Lower lobe of right lung (tissue), 2 donors: ENCODE measurements at places on chromosomes 4 and X. TPM values are rescaled to one million over a fixed set of nuclear protein-coding genes. Genes with fewer than 3 reads are reported as not detected.

The TSPAN6 gene
- total RNA-seq, result 12.6 TPM

The PPEF1 gene
- 0.71 TPM for total RNA-seq

The PQBP1 gene
- total RNA-seq, result 55.0 TPM

The SAGE1 gene
- total RNA-seq, result not detected

The PSAPL1 gene
- total RNA-seq, result not detected

The VCX2 gene
- not detected for total RNA-seq

The PLAC8 gene
- total RNA-seq, result 115 TPM

DNA sequence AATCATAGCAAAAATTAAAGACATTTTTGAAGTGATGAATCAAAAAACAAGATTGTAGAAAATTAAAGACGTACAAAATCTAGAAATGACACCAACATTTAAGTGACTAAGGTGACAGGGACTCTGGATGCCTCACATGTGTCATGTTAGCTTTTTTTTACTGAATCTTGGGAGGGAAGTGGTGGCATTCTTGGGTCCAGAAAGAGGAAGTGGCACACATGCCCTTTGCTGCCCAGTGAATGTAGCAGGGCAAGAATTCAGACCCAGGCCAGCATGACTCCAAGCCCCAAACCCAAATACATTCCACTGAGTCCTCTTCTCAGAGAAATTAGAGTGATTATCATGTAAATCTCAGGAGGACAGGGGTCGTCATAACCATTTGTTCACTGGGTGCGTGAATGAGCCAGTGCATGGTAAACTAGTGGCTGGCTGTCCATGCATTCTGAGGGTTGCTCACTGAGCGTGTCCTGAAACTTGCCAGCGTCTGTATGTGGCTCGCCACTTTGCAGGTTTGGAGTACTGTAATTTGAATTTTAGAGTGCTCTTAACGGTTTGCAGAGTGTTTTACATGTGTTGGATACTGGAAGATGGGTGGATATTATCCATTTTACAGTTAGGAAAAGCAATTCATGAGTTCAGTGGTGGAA is 55.4 kb upstream of the TBC1D14 start:
- peaks cover 13% of the 10 kb centered on the region for H3K4me1 ChIP-seq
- H3K36me3 ChIP-seq, result peaks cover 24% of the 10 kb centered on the region
- H3K27ac ChIP-seq, result no peak overlapping the region

DNA sequence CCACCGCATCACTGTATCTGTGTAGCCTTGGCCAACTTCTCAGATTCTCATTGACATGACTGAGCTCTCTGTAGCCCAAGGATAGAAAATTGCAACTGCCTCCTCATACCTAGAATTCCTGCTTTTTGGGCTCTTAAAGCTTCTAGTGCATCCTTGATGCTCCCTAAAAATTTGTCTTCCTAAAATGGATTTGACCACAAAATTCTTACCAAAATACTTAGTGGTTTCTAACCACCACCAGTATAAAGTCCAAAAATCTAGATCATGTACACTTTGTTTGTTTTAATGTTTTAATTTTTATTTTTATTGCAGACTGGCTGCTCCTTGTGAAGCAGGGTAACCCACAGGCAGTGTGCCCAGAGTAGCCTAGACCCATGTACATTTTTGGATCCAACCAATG is 75.5 kb downstream of the TBC1D9 start:
- no peak overlapping the region for H3K4me3 ChIP-seq
- no peak for DNase-seq
- H3K4me1 ChIP-seq, result no peaks in the 10 kb centered on the region
- peaks cover 56% of the 10 kb centered on the region for H3K36me3 ChIP-seq
- no peaks in the 10 kb centered on the region for H3K27me3 ChIP-seq

GRCh38 chr4:6806924-6807626 is 24.5 kb downstream of the KIAA0232 start:
- no peak overlapping the region for H3K4me3 ChIP-seq
- no peak for DNase-seq
- no peaks in the 10 kb centered on the region for H3K27me3 ChIP-seq

DNA sequence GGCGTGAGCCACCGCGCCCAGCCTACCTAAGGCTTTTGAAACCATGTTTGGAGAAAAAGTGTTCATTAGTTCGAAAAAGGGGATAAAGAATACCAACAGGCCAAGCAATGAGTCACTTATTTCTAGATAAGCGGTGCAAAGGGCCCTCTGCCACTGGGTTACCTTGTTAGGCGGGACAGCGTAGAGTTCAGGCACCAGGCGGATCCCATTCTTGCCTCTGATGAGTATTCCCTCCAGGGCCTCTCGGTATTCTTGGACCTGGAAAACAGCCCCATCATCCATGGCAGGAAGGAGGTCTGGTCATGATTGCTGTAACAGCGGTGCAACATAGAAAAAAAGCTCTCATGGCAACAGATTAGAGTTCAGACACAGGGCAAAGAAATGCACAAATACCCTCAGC is 48.0 kb downstream of the PHKA2 start:
- H3K36me3 ChIP-seq, result peaks cover 30% of the 10 kb centered on the region
- no peaks in the 10 kb centered on the region for H3K4me1 ChIP-seq
- DNase-seq, result no peak
- no peak overlapping the region for H3K4me3 ChIP-seq
- H3K27ac ChIP-seq, result no peak overlapping the region

DNA sequence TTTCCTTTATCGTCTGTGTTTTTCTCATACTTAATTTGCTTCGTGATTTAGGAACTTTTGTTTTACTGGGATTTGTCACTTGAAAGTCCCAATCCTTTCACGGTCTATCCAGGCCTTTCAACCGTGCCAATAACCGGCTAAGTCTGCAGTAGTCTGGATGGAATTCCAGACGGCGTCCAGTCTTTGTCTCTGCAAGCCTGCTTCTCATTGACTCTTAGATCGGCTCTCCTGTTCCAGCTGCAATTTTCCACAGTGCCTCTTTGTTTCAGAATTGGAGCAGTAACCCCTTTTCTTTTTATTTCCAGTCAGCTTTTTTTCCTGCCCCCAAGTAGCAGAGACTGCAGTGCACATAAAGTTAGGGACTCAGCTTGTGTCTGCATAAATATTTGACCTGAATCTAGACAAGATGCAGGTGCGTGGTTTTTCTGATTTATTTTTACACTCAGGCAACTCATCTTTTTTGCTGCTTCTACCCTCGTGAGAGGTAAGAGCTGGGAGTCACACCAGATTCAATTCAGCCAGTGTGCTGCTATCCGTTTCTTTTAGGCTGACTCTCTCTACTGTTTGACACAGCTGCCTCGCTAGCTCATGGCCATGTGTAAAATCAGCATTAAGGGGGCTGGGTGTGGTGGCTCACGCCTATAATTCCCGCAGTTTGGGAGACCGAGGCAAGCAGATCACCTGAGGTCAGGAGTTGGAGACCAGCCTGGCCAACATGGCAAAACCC is 37.4 kb upstream of the DHRSX start:
- no peaks in the 10 kb centered on the region for H3K36me3 ChIP-seq
- H3K27me3 ChIP-seq, result no peaks in the 10 kb centered on the region
- no peaks in the 10 kb centered on the region for H3K4me1 ChIP-seq
- DNase-seq, result no peak

GRCh38 chrX:139881130-139881529 is 51.7 kb downstream of the ATP11C start:
- no peaks in the 10 kb centered on the region for H3K36me3 ChIP-seq
- DNase-seq, result no peak
- no peak overlapping the region for H3K27ac ChIP-seq

- H3K27ac ChIP-seq, result no peak overlapping the region
- H3K36me3 ChIP-seq, result no peaks in the 10 kb centered on the region
- peaks cover 4% of the 10 kb centered on the region for H3K27me3 ChIP-seq
- no peak overlapping the region for H3K4me3 ChIP-seq
- H3K4me1 ChIP-seq, result no peaks in the 10 kb centered on the region
- no peak for DNase-seq
Measured at GRCh38 chr4:2438822-2439718, 20.3 kb downstream of the CFAP99 start.

DNA sequence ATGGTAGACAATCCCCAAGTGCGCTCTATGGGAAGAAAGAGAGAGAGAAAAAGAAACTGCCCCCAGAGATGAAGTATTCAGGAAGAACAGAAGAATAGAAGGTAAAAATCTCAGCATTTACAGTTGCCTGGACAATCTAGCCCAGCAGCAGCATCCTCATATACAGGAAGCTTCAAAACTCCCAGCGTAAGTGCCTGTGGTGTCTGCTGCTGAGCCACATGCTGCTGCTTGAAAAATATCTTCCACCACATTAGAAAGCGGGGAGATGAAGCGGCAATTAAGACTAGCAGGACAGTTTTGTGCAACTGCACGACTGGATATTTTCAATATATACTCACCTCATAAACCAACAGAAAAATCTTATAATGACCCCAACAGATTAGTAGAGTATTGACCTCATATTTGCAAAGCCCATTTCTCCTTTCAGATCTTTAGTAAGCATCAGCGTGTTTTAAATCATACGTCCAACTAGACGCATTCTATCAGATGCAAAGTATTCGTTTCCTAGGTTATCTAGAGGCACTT is 972.0 kb upstream of the TENM3 start:
- H3K4me1 ChIP-seq, result no peaks in the 10 kb centered on the region
- no peaks in the 10 kb centered on the region for H3K36me3 ChIP-seq
- H3K27me3 ChIP-seq, result no peaks in the 10 kb centered on the region
- H3K27ac ChIP-seq, result no peak overlapping the region

GRCh38 chr4:165715989-165716388 is 157.0 kb upstream of the TLL1 start:
- H3K36me3 ChIP-seq, result no peaks in the 10 kb centered on the region
- DNase-seq, result no peak
- H3K27me3 ChIP-seq, result no peaks in the 10 kb centered on the region

- no peaks in the 10 kb centered on the region for H3K36me3 ChIP-seq
- no peak overlapping the region for H3K27ac ChIP-seq
- no peak overlapping the region for H3K4me3 ChIP-seq
- DNase-seq, result no peak
Measured at GRCh38 chr4:7195546-7196287, 3.4 kb downstream of the SORCS2 start.

- peak overlapping the region; percentile 78 for H3K27ac ChIP-seq
- no peaks in the 10 kb centered on the region for H3K36me3 ChIP-seq
- H3K4me1 ChIP-seq, result peaks cover 24% of the 10 kb centered on the region
- H3K4me3 ChIP-seq, result peak overlapping the region; percentile 37
Measured at GRCh38 chr4:185773419-185773818, 38.6 kb downstream of the SORBS2 start.

DNA sequence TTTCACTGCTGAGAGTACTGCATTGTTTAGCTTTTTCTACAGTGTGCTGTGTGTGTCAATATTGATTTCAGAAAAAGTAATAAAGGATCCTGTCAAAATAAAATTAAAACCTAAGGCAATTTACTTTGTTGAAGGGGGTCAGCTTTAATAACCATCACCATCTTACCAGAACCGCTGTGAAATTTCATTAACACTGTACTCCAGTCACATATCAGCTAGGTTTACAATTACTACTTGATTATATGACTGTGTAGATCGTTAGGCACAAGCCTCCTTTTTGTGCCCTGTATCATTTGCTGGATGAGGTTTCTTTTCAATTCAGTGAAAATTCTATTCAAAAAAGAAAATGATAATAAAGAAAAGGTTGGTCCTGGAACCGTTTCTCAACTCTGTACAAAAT is 917.2 kb downstream of the CENPC start:
- DNase-seq, result no peak
- no peak overlapping the region for H3K4me3 ChIP-seq
- no peak overlapping the region for H3K27ac ChIP-seq
- no peaks in the 10 kb centered on the region for H3K36me3 ChIP-seq
- H3K27me3 ChIP-seq, result no peaks in the 10 kb centered on the region

DNA sequence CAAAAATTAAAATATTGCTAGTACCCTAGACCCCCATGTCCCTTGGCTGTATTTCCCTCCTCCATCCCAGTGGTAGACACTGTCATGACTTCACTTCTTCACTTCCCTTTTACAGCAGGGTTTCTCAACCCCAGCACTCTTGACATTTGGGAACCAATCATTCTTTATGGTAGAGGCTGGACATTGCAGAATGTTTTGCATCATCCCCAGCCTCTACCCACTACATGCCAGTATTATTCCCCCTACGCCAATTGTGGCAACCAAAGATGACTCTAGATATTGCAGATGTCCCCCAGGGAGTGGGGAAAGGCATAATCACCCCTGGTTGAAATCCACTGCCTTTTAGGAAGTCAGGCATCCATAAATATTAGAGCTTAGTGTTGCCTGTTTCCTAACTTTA is 138.6 kb downstream of the AMELX start:
- no peak for DNase-seq
- no peak overlapping the region for H3K27ac ChIP-seq

GRCh38 chrX:12370497-12370986 is 232.3 kb downstream of the FRMPD4 start:
- no peak overlapping the region for H3K4me3 ChIP-seq
- H3K4me1 ChIP-seq, result no peaks in the 10 kb centered on the region
- no peaks in the 10 kb centered on the region for H3K36me3 ChIP-seq
- H3K27me3 ChIP-seq, result no peaks in the 10 kb centered on the region

- DNase-seq, result no peak
- no peaks in the 10 kb centered on the region for H3K4me1 ChIP-seq
- H3K27ac ChIP-seq, result no peak overlapping the region
- no peaks in the 10 kb centered on the region for H3K27me3 ChIP-seq
- H3K4me3 ChIP-seq, result no peak overlapping the region
Measured at GRCh38 chrX:114619874-114620273, 36.0 kb downstream of the HTR2C start.

DNA sequence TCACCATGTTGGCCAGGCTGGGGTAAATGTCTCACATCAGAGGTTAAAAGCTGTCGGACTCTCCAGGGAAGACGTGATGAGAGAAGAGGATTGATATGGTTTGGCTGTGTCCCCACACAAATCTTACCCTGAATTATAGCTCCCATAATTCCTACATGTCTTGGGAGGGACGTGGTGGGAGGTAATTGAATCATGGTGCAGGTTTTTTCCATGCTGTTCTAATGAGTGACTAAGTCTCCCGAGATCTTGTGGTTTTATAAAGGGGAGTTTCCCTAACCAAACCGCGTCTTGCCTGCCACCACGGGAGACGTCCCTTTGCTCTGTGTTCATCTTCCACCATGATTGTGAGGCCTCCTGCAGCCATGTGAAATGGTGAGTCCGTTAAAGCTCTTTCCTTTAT is 64.4 kb downstream of the ASMT start:
- no peak overlapping the region for H3K27ac ChIP-seq
- H3K36me3 ChIP-seq, result no peaks in the 10 kb centered on the region
- no peaks in the 10 kb centered on the region for H3K4me1 ChIP-seq
